ENCODE measurements at places on chromosomes 4 and X. TPM values are rescaled to one million over a fixed set of nuclear protein-coding genes. Genes with fewer than 3 reads are reported as not detected.

- no peaks in the 10 kb centered on the region for H3K36me3 ChIP-seq
- DNase-seq: no peak
- no peaks in the 10 kb centered on the region for H3K4me1 ChIP-seq
- H3K27me3 ChIP-seq: no peaks in the 10 kb centered on the region
- H3K4me3 ChIP-seq: no peak overlapping the region
- H3K27ac ChIP-seq: no peak overlapping the region
Measured at GRCh38 chrX:54826598-54826997, 19.1 kb downstream of the MAGED2 start.

GRCh38 chr4:120829113-120829831, 93.3 kb downstream of the PRDM5 start:
- H3K27me3 ChIP-seq: no peaks in the 10 kb centered on the region
- DNase-seq: no peak
- no peaks in the 10 kb centered on the region for H3K36me3 ChIP-seq
- no peak overlapping the region for H3K27ac ChIP-seq
- H3K4me3 ChIP-seq: no peak overlapping the region

DNA sequence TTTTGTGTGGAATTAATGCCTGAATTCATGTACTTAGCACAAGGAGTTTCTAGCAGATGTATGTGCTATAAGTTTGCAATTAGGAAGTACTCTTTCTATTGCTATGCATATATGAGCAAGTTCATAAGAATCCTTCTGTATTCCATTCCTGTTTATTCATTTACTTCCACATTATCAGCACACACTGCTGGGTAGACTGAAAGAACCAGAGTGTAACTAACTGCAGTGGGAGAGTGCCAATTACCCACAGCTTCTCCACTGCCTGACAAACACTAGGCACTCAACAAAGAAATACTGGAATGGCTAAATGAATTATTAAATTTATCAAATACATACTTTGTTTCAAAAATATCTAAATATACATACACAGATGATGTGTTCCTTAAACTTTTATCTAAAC, 219.6 kb downstream of the CAMK2D start:
- H3K27me3 ChIP-seq: no peaks in the 10 kb centered on the region
- H3K27ac ChIP-seq: no peak overlapping the region
- no peak overlapping the region for H3K4me3 ChIP-seq
- H3K36me3 ChIP-seq: no peaks in the 10 kb centered on the region
- no peak for DNase-seq

DNA sequence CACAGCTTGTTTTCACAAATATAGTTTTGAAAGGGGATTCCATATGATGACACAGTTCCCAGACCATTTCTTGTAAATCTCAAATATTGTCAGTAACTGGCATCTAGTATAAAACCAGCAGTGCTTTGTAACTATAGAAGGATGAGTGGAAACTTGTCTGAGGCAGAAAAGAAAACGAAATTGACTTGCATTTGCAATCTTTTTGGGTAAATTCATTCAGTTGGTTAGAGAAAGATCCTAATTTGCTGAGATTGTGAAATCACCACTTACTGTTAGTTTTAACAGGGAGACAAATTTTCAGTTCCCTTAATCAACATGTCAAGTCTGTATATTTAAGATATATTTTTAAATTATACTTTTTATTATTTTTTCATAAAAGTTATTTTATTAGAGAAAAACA, 71.5 kb upstream of the VEGFC start:
- no peaks in the 10 kb centered on the region for H3K4me1 ChIP-seq
- no peak overlapping the region for H3K27ac ChIP-seq
- no peak overlapping the region for H3K4me3 ChIP-seq
- no peak for DNase-seq
- no peaks in the 10 kb centered on the region for H3K27me3 ChIP-seq

DNA sequence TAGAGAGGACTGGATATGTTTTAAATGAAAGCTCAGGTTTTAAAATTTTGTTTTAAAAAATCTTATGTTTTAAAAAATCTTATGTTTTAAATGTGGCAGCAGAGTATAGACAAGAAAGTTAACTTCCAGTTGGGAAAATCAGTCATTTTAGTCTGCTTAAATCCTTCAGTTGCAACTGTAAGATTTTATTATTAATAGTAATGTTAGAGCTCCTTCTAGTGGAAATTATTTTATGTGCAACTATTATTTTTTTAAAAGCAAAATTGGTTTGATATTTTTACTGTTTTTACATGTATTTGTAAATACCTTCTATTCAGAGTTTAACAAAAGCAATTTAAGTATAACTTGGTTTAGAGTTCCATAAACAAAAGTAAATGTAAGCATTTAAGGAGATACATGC, 8.5 kb upstream of the NUDT6 start:
- H3K4me3 ChIP-seq: no peak overlapping the region
- H3K27me3 ChIP-seq: no peaks in the 10 kb centered on the region
- peaks cover 39% of the 10 kb centered on the region for H3K36me3 ChIP-seq
- no peak overlapping the region for H3K27ac ChIP-seq

Gene IQCM
- not detected for total RNA-seq

Gene AVPR2
- 2.4 TPM for total RNA-seq

DNA sequence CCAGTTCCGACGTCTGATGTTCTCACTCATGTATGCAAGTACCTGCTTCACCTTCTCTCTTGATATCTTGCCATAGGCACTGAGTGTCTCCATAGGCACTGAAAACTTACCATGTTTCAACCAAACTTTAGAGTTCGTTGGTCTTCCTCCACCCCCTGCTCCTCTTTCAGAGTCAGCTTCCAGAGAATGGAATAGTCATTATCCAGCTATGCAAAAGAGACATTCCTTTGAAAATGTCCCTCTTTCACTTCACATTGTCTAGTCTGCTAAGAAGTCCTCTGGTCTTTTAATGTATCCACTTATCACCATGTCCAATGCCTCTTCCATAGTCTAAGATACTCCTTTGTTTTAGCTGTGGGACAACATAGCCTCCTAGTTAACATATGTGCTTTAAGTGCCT, 566.0 kb upstream of the TENM3 start:
- H3K4me3 ChIP-seq: no peak overlapping the region
- H3K36me3 ChIP-seq: no peaks in the 10 kb centered on the region
- no peaks in the 10 kb centered on the region for H3K27me3 ChIP-seq
- H3K4me1 ChIP-seq: no peaks in the 10 kb centered on the region
- no peak for DNase-seq

GRCh38 chr4:6325788-6326290, 56.2 kb downstream of the WFS1 start:
- peak overlapping the region; percentile 81 for H3K27ac ChIP-seq
- no peaks in the 10 kb centered on the region for H3K36me3 ChIP-seq
- H3K4me1 ChIP-seq: peaks cover 21% of the 10 kb centered on the region
- no peak overlapping the region for H3K4me3 ChIP-seq
- peaks cover 15% of the 10 kb centered on the region for H3K27me3 ChIP-seq

- no peaks in the 10 kb centered on the region for H3K27me3 ChIP-seq
- H3K27ac ChIP-seq: no peak overlapping the region
- H3K4me3 ChIP-seq: no peak overlapping the region
Measured at GRCh38 chr4:78553529-78554060, 2.0 kb downstream of the ANXA3 start.

Gene IL13RA1
- 25.3 TPM for total RNA-seq

DNA sequence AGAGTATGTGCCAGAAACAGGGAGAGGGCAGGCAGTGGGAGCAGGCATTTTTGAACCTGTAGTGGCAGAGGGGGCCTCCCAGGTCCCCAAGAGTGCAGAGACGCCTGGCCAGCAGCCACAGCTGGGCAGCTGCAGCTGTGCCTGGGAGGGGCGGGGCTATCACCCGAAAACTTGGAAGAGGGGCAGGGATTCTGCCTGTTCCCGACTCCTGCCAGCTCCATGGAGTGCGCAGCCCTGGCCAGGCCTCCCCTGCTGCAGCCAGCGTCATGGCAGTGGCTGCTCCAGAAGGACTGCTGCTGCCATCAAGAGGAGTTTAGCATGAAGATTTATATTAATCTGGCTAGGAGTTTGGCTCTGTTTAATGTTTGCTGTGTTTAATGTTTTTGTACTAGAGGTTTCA, 532.1 kb upstream of the PITX2 start:
- no peaks in the 10 kb centered on the region for H3K4me1 ChIP-seq
- no peaks in the 10 kb centered on the region for H3K36me3 ChIP-seq
- H3K27me3 ChIP-seq: no peaks in the 10 kb centered on the region
- H3K27ac ChIP-seq: no peak overlapping the region
- DNase-seq: no peak

- no peaks in the 10 kb centered on the region for H3K4me1 ChIP-seq
- no peak overlapping the region for H3K4me3 ChIP-seq
- H3K27ac ChIP-seq: no peak overlapping the region
- H3K27me3 ChIP-seq: no peaks in the 10 kb centered on the region
Measured at GRCh38 chrX:63581398-63581797, 203.6 kb downstream of the ARHGEF9 start.

DNA sequence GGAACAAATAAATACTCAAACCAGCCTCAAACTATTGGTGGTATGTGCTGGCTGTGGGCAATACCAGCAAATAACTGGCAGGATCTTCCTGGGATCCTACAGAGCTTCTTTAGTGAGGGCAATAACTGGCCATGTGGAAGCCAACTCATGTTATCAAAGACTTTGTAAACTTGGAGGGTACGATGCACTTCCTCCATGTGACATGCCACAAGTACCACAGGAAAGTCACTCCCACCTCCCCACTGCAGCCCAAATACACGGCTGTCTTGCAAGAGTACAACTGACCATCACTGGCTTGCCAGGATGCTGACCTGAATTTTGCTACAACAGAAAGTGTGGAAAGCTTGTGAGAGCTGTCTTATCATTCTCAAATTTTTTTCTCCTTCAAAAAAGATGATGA, 93.3 kb upstream of the MAML3 start:
- H3K36me3 ChIP-seq: no peaks in the 10 kb centered on the region
- peaks cover 28% of the 10 kb centered on the region for H3K4me1 ChIP-seq
- no peak for DNase-seq

Gene BANK1
- total RNA-seq: 0.34 TPM

Gene LPAR4
- total RNA-seq: not detected

GRCh38 chr4:183610613-183611012, 48.4 kb downstream of the RWDD4 start:
- no peak for DNase-seq
- H3K27me3 ChIP-seq: no peaks in the 10 kb centered on the region

GRCh38 chr4:67521506-67521905, 23.8 kb downstream of the CENPC start:
- no peak overlapping the region for H3K4me3 ChIP-seq
- no peaks in the 10 kb centered on the region for H3K4me1 ChIP-seq
- H3K36me3 ChIP-seq: peaks cover 35% of the 10 kb centered on the region
- no peak for DNase-seq
- H3K27ac ChIP-seq: no peak overlapping the region

Gene CYSLTR1
- total RNA-seq: 1.9 TPM

Gene TMPRSS11A
- not detected for total RNA-seq

Gene GAGE12F
- total RNA-seq: not detected

DNA sequence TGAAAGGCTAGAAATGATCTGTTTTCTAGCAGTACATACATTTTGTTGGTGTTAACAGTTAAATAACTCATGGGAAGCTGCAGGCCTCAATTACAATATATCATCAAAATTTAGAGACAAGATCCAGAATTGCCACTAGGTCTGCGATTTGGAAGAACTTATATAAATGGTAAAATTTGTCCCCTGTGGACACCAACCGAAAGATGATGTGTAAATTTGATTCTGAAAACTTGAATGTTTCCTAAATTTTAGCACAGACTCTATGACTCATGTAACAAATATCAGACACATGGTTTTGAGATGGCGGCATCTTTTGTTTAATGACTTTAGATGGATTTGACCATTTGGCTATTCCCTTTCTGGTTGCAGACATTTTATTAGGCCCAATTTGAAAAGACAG, 6.0 kb upstream of the HPGDS start:
- H3K4me1 ChIP-seq: no peaks in the 10 kb centered on the region
- no peaks in the 10 kb centered on the region for H3K36me3 ChIP-seq
- H3K4me3 ChIP-seq: no peak overlapping the region
- no peak for DNase-seq
- no peak overlapping the region for H3K27ac ChIP-seq

- no peaks in the 10 kb centered on the region for H3K36me3 ChIP-seq
- peaks cover 6% of the 10 kb centered on the region for H3K4me1 ChIP-seq
- no peak overlapping the region for H3K4me3 ChIP-seq
Measured at GRCh38 chrX:13430136-13430827, 110.4 kb upstream of the ATXN3L start.

- H3K27ac ChIP-seq: peak overlapping the region; percentile 96
- peak; percentile 78 for DNase-seq
- H3K36me3 ChIP-seq: no peaks in the 10 kb centered on the region
Measured at GRCh38 chr4:148445071-148445859, 3.1 kb upstream of the NR3C2 start.

GRCh38 chr4:54475546-54475945, 182.2 kb upstream of the KIT start:
- no peaks in the 10 kb centered on the region for H3K4me1 ChIP-seq
- no peak for DNase-seq
- H3K36me3 ChIP-seq: no peaks in the 10 kb centered on the region

Gene MUC7
- total RNA-seq: 1.8 TPM

DNA sequence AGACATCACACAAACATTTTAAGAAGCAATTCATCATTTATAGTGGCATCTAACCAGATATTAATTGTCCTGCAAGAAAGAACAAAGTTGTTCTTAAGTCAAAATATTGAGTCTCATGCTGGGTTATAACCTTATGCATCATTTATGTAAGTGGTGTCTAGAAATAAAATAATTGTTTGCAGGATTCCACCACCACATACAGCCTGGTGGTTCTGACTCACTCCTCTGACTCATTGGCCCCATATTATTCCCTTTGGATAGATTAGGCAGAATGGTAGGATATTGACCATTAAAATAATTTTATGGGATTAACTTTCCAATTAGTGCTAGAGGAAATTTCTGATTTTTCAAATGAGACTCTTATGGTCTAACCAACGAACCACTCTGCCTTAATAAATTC, 384.5 kb downstream of the GRXCR1 start:
- no peaks in the 10 kb centered on the region for H3K4me1 ChIP-seq
- H3K27me3 ChIP-seq: no peaks in the 10 kb centered on the region
- H3K4me3 ChIP-seq: no peak overlapping the region

Gene KLB
- 0.34 TPM for total RNA-seq

- no peak for DNase-seq
- H3K27ac ChIP-seq: no peak overlapping the region
- H3K27me3 ChIP-seq: no peaks in the 10 kb centered on the region
- no peak overlapping the region for H3K4me3 ChIP-seq
Measured at GRCh38 chr4:83609365-83609764, 73.5 kb downstream of the GPAT3 start.

Gene BEX2
- 10.3 TPM for total RNA-seq

DNA sequence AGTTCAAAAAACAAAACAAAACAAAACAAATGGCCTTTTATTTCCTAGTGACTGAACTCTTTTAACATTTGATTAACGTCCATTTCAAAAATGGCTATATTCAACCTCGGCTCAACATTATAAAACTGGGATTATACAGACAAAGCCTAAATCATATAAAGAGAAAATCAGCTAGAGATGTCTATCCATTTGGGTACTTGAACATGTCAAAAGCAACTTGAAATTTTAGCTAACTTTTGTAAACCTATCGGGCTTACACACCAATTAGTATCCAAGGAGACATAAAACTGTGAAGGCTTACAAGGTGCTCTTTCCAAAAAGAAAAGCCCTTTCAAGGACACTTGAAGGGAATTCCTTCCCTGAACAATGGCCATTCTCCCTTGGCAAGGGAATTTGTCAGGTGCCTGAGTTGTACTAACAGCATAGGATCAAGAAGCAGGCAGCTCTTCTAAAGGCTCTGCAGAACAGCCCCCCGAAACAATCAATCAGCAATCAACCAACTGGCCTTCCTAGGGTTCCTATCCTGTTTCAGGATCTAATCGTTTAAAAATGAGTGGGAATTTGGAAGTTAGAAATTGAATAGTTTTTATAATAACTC, 633.7 kb upstream of the HTR2C start:
- DNase-seq: no peak
- no peaks in the 10 kb centered on the region for H3K27me3 ChIP-seq
- H3K4me3 ChIP-seq: no peak overlapping the region
- H3K36me3 ChIP-seq: no peaks in the 10 kb centered on the region

Gene CLDN2
- 0.53 TPM for total RNA-seq
